Eye (tissue), 1 donor: ENCODE measurements at places on chromosomes 7 and 10.

- DNase-seq: no peak
These were observed 1.6 kb downstream of the HOXA6 start for GRCh38 chr7:27145914-27146412.

DNA sequence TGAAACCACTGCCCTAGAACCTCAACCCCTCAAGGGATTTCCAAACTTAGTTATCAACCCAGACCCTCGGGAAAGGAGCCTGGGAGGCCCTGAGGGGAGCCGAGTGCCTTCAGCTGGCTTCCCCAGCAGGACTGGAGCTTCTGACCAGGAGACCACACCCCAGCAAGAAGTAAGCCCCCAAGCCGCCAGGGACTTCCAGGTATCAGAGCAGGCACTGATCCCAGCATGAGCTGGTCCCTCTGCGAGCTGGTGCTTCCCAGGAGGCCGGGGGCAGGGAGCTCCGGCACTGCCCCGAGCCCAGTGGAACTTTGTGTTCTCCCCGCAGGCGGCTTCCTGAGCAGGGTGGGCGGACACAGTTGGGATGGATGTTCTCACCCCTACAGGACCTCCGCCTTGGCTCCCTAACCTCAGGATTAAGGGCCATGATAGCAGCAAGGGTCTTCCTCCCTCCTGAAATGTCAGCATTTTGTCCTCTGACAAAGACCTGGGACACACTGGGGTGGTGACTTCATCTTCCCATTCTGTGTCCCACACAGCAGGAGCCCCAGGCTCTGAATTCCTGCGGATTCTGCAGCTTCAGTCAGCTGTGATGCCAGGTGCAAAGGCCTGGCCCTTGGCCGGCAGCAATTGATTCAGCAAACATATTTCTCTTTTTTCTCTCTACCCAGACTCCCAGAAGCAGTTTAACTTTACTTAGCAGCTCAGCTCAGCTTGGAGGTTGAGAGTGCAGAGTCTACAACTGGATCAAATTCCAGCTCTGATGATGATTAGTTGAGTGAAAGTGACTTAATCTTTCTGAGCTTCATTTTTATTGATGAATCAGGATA is 11.6 kb downstream of the ATP6V0E2 start:
- peak; percentile 57 for DNase-seq

GRCh38 chr7:44703921-44704320 is 44.7 kb upstream of the ZMIZ2 start:
- no peak for DNase-seq

DNA sequence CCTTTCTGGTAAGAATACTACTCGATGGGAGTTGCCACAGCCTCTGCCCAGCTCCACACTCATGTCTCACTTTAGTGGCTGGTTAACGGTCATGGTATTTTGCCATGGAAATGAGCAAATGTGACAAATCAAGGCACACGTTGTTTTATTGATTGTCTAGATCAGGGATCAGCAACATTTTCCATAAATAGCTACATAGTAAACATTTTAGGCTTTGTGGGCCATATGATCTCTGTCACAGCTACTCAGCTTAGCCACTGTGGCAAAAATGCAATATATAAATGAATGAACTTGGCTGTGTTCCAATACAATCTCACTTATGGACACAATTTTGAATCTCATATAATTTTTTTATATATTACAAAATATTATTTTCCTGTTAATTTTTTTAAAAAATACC is 76.9 kb downstream of the COBL start:
- DNase-seq: no peak

GRCh38 chr10:4586776-4587175 is 239.2 kb upstream of the AKR1E2 start:
- DNase-seq: peak; percentile 28

DNA sequence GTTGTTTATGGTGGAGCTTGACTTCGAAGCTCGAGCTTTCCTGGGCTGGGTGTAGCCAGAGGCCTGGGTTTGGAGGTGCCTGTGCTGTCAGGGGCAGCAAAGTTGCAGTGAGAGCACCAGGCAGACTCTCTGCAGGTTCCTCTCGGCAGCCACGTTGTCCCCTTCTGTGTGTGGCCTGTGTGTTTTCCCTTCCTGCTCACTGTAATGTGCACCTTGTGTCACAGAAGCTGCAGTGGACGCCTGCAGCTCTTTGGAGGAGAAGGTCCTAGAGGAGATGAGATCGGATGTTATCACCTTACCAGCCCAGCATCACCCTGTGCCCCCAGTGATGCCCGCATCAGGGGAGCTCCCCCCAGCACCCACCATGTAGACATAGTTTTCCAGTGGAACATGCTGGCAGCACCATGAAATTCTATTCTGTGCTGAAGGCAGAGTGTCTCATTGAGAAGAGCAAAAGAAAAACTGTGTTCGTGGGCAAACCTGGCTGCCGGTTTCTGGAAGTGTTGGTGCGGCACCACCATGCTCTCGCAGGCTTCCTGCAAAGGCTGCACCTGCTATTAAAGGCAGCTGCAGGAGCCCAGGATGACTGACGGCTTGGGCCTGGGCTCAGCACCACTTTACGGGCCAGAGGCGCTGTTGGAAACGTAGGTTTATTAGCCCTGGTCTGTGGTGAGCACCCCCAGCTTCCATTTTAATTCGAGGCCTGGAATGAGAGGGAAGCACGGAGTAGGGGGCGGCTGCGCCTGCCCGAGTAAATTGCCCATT is 609.8 kb upstream of the FOXK1 start:
- no peak for DNase-seq

DNA sequence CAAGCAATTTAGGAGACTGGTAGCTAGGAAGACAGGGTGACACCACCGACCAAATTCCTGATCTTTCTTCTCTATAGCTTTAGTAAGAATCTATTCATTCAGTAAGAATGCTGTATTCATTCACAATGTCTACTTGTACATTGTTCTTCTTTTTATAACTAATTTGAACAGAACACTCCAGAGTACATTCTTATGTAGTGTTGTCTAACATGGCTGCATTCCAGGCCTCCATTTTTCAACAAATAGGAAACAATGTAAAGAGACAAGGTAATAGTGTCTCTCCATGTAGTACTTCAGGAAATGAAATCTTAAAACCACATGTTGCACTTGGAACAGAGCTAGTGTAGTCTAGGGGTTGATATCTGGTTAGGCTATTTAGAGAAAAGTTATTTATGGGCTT is 1.8 kb downstream of the VCL start:
- DNase-seq: peak; percentile 81

- DNase-seq: no peak
These were observed 4.7 kb downstream of the TMEM236 start for GRCh38 chr10:17756557-17757217.

- DNase-seq: no peak
These were observed 74.1 kb upstream of the KCNMA1 start for GRCh38 chr10:77711683-77712049.

- DNase-seq: no peak
These were observed 5.6 kb downstream of the CALML3 start for GRCh38 chr10:5530412-5530806.

GRCh38 chr10:103445767-103446567 is 6.2 kb downstream of the CALHM2 start:
- DNase-seq: no peak

DNA sequence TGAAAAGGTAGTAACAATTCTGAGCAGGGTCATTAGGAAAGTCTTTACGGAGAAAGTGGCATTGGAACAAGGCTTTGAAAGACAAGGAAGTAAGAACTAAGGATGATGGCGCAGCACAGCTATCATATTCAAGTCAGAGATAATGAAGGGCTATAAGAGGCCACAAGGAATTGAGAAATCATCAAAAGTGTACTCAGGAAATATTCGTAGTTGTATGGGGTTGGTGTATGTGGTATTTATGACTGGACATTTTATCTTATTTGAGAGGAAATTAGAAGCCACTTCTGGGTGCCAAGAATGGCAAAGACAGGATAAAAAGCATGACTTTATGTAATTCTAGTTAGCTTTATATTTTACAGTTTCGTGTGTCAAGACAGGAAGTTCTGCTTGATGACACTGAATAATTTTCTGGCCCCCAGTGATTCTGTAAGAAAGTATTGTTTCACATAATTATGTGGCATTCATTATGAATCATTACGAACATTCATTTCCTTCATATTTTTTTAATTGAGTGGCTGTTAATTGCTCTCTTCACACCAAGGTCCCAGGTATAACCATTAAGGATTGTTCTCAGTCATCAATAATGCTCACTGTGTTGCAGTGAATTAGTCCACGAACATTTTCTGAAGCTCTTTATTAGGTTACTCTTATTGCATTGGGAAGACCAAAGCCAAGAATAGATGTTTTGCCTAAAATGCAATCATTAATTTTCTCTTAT is 244.3 kb downstream of the PHF14 start:
- no peak for DNase-seq
